Non-pigmented ciliary epithelial cell (primary cell): ENCODE measurements at places on chromosomes 6 and 20.

DNA sequence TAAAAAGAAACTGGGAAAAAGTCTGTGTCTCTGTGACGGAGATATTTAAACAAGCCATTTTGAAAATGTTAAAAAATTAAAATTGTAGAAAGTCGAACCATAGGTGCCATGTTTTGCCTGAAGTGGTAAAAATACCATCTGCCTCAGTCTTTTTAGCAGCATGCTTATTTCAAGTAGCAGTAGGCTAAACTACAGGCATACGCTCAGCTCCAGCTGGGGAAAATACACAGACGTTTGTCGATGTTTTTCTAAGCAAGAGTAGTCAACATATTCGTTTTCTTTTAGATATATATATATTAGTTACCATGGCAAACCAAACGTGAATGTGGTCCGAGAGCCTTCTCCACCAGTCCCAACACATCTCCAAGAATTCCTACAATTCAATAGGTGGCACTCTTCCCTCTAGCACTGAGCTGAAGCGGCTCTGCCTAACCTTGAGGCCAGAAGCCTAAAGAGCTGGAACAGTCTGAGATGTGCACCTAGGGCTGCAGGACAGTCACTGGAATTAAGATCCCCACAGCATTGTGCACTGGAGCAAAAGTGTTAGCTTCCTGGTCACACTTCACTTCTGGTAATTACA lies 70.2 kb upstream of the BEND3 start:
- DNase-seq = no peak

- DNase-seq = no peak
Observed at GRCh38 chr20:35661908-35662307, 2.8 kb downstream of the CPNE1 start.

- no peak for DNase-seq
Observed at GRCh38 chr6:106347219-106347618, 13.3 kb upstream of the CRYBG1 start.

DNA sequence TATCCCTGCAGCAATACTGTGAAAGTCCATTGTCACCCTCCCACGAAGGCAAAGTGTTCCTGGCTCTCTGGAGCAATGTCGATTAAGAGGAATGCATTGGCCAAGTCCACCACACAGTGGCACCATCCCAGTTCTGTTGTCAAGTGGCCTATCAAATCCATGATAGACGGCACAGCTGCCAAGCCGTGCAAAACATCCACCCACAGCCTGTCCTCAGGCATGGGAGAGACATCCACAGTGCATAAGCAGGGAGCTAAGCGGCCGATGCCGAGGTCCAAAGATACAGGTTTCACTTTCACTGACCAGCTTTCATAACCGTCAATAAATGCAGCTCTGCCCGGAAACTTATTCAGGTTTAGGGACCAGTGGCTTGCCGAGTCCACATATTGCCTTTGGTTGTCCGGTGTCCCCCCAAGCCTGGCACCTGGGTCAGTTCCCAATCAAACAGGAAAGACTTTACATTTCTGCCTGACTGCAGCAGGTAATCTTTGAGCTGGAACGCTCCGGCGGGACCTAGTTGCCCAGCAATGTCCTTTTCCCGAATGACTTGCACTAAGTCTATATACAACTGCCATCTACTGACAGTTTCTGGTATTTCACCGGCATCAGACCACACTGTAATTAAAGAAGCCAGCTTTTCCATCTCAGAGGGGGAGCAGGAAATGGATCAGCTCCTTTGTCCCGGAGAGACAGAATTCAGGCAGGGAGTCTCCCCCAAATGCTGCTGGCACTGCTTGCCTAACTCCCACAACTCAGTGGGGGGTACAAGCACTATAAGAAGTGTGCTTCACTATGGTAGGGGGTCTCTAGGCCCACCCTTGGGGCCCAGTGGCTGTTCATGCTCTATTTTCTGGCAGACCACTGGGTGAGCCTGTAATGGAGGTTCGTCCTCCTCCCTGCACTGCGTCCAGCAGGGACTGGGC lies 6.3 kb downstream of the ZKSCAN3 start:
- peak; percentile 70 for DNase-seq

DNA sequence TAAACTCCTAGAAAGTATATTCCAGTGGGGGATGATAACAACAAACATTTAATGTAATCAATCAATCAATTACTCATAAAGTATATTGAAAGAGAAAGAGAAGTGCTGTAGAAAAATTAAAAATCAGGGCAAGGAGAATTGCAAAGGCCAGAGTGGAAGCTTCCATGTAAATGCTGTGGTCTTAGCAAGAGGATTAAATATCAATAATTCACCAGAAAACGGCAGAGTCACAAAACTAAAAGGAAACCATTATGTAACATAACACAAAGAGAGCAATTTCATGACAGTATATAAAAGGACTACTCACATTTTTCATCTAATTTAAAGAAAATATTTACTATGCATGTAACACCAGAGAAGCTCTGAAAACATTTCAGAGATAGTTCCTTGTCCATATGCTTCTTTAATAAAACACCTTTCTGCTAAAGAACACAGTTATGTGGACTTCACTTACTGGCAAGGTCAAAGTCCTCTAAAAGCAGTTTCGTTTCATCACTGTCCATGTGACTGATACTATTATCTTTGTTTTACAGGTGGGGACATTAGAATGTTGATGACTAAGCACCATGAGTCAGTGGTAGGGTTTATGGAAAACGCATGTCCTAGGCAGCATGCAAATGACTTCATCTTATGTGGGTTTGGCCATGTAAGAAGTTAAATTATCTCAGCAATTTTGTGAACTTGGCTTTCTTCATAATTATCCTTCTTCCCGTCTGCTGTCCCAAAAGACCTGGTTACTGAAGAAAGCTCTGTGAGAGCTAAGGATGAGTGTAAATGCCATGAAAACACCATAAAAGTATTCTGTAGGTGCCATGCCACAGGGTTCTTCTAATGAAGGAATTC lies 185.8 kb upstream of the TENT5A start:
- DNase-seq = peak; percentile 99

- no peak for DNase-seq
Observed at GRCh38 chr6:22043284-22043962, 253.4 kb downstream of the PRL start.

DNA sequence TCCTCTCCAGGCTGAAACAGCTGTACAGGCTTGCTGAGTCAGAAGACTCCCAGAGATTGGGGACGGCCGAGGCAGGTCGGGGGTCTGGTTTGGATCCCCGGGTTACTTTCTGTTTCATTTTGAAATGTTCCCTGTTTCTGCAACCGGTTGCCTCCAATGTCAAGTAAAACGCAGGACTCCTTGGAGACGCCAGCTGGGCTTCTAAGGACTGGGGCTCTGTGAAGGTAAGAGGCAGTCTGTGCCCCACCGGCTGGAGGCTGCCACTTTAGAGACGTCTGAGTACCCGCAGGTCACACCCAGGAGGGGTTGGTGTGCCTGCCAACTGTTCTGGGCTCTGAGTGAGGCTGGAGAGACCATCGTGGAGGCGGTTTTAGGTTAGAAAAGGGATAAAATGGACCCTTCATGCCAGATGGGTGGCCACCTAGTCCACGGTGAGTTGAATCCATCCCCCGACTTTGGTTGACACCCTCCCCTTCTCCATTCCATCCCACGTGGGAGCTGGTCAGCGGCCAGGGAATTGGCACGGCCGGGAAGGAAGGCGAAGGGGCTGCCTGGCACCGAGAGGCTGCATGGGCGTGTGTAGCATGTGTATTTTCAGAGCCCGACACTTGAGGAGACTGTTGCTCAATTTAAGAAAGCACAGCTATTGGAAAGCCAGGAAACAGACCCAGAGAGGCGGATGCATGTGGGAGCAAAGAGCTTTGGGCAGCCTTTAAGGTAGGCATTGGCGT lies 240.9 kb downstream of the PHACTR1 start:
- no peak for DNase-seq

DNA sequence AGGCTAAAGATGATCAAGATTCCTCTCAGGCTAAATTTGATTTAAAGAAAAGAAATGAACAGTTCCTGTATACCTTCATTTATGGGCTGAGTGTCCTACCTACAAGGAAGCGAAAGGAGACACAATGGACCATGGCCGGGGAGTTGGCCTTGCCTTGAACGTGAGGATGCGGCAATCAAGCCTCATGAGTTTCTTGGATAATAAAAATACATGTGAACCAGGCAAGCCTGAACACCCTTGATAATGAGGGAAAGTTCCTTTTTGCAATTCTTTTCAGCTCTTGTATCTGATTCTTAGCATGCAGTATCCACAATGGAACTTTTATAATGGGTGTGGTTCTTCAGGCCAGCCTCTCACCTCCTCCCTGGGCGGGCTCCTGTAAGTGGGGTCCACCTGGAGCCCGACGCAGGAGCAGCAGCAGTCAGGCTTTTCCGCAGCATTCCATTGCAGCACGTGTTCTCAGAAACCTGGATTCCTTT lies 83.8 kb downstream of the RNASET2 start:
- DNase-seq = no peak

DNA sequence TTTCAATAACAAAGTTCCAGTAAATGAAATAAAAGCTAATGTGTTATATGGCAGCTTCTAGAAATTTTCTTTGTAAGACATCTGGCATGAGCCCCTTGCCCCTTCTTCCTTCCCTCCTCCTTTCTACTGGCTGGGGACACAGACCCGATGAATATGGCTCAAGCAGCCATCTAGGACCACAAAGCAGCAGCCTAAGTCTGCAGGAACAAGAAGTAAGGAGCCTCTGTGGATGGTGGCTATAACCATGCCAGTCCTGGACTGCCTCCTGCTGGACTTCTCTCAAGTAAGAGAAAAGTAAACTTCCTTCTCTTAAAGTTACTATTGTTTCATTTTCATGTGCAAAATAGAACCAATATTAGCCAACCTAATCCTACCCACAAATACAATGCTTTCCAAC lies 114.9 kb upstream of the DST start:
- no peak for DNase-seq

- no peak for DNase-seq
Observed at GRCh38 chr6:28586962-28587745, 61.5 kb downstream of the GPX5 start.

GRCh38 chr6:126432564-126432963 lies 92.6 kb downstream of the CENPW start:
- no peak for DNase-seq

DNA sequence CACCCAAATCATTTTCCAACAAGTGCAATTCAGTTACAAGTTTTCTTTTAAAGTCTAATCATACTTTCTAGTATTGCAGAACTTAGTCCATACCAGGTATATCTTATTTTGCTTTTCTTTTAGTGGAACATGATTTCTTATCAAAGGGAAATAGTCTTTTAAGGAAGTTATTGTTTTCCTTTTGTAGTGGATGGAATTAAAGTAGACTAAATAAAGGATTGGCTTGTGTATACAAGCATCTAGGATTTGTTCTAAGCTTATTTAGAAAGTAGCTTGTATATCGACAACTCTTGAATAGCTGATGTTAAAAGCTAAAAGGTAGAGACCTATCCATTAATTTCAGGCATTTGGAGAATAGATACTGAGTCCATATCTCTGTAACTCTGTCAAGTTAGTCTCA lies 14.8 kb downstream of the DCBLD1 start:
- no peak for DNase-seq

DNA sequence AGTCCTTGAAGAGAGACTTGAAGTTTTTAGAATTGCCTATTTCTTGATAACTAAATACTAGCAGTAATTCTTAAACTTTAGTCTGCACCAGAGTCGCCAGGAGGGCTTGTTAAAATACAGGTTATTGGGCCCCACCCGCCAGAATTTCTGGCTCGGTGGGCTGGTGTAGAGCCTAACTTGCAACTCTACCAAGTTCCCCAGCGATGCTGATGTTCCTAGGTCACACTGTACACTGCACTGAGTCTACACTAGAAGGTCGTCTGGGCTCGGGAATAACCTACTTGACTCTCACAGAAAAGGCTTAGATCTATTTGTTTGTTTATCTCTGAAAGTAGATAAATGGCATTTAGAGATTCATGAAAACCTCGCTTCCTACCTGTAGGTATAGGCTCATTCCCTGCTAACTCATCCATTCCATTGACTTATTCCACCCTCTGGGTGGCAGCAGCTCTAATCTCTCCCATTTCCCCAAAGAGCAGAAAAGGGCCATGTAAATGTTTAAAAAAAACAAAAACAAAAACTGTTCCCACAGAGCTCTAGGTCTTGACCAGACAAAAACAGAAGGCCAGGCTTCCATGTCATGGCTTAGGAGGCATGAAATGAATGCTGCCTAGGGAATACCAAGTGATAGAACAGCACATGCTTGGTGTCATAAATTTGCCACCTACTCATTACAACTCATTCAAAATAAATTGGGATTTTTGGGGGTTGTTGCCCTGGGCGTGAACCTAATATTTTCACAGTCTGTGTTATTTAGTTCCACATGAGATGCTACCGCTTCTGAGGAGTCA lies 292.1 kb downstream of the ADGB start:
- no peak for DNase-seq

DNA sequence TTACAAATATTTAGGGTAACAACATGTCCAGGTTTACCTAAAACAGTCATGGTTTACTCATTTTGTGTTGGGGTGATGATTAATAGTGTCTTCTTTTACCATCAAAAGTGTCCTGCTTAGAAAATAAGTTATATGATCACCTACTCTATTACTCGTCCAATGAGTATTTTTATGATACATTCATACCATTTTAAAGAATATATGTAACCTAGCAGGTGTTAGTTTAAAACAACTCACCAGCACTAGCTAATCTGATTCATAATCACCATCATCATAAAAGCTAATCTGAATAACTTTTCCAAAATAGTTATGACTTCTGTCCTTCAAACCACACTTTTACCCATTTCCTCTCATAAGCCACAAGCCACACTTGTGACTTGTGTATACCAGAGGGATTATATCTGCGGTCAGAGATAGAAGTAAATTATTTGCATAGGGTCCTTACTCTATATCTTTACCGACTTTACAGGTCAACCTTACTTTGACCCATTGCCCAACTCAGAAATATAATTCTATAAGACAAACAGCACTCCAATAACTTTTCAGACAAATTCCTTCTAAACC lies 33.3 kb upstream of the NRN1 start:
- DNase-seq = no peak

GRCh38 chr6:125989631-125990030 lies 3.3 kb downstream of the TRMT11 start:
- DNase-seq = no peak

- no peak for DNase-seq
Observed at GRCh38 chr6:163419413-163420288, 5.1 kb downstream of the QKI start.

GRCh38 chr20:9807136-9807535 lies 31.7 kb downstream of the PAK5 start:
- DNase-seq = no peak

- DNase-seq = no peak
Observed at GRCh38 chr6:166477647-166478365, 95.1 kb upstream of the MPC1 start.

GRCh38 chr6:14455876-14456648 lies 338.5 kb downstream of the CD83 start:
- DNase-seq = no peak

DNA sequence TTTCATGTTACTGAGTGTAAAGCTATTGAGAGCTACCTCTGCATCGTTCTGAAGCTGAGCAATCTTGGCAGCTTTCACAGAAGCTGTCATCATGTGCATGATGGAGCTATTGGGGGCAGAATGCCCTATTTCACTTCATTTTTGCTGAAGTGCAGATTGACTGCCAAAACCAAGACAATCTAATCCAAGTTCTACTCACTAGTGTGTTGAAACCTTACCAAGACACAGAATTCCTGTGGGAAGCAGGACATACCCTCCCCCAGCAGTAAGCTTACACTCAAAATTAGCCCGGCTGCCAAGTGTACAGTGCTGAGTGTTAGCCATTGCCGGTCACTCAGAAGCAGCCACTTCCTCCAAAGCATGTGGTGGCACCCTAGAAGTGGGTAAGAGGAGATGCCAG lies 177.3 kb upstream of the TENT5A start:
- no peak for DNase-seq

GRCh38 chr20:34956751-34957472 lies 1.2 kb downstream of the MYH7B start:
- DNase-seq = no peak
